ENCODE measurements at places on chromosomes 1 and 21. TPM values are rescaled to one million over a fixed set of nuclear protein-coding genes. Genes with fewer than 3 reads are reported as not detected.

DNA sequence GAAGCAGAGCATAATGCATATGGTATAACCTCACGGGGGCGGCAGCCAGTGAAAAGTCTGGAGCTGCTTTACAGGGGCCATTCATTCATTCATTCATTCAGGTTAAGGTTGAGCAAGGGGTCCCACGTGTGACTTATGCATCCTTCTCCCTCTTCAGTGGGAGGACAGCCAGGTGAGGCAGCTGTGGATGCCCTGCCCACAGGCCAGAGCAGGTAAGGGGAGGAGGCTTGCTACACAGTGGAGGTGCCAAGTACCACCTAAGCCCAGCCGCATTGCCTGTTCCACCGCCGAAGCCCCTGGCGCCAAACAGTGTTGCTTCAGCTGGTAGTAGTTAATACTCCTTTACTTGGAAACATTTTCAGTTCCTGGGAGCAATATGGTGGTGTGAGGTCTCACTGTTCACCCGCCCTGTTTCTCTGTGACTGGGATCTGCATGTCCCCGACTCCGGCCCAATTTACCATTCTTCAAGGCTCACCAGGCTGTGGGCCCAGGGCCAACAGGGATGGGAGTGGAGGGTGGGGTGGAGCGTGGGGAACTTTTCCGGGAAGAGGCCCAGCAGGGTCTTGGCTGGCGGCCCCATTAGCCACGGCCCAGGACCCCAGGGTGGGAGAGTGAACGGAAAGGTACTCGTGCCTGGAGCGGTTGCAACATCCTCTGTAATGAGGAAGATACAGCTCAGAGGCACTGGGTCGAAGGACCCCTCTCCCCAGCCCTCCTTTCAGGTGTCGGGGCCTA is 722 bp upstream of the PODN start:
- peak; percentile 16 for DNase-seq

DNA sequence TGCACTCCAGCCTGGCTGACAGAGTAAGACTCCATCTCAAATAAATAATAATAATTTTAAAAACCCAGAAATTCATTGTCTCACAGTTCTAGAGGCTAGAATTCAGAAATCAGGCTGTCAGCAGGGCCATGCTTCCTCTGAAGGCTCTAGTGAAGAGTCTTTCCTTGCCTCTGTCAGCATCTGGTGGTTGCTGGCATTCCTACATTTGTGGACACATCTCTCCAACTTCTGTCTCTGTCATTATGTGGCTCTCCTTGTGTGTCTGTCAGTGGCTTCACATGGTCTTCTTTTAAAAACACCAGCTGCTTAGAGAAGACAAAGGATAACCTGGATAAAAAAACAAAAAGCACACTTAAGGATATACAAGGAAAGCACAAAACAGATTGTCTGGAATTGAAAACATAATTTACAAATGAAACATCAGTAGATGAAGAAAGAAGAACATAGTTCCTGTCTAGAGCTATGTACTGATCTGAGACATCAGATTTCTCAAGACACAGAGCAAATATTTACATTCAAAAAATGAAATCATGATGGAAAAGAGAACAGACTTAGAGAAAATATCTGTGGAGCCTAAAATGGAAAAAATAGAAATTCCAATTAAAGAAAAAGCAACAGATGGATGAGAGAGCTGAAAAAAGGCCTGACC is 32.7 kb upstream of the ASB17 start:
- DNase-seq: no peak

DNA sequence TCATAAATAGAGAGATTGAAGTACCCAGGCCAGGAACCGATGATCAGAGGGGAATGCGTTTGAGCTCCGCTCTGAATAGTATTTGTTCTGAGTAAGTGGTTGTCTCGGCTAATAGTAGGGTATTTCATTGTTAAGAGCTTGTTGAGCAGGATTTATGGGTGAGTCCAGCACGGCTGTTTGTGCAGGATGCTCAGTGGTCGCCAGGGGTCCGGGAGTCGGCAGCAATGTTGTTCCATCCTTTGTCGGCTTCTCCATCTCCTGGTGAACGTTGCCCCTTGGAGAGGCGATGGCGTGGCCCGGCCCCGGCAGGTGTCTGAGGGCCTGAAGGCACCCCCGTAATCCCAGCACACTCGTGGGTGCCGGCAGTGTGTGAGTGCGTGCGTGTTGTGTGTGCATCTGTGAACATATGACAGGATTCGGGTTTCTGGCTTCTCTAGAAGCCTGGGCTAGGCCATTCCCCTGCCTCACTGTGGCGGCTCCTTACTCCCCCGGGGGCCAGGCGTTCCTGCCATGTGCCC is 160.8 kb upstream of the ARHGEF16 start:
- no peak for DNase-seq

Gene OR2T29
- total RNA-seq: not detected
